ENCODE measurements at places on chromosomes 3 and 15.

GRCh38 chr3:64203969-64204908, 21.0 kb downstream of the PRICKLE2 start:
- DNase-seq, result no peak

GRCh38 chr15:95394186-95395067, 936.1 kb upstream of the NR2F2 start:
- DNase-seq, result peak; percentile 53

DNA sequence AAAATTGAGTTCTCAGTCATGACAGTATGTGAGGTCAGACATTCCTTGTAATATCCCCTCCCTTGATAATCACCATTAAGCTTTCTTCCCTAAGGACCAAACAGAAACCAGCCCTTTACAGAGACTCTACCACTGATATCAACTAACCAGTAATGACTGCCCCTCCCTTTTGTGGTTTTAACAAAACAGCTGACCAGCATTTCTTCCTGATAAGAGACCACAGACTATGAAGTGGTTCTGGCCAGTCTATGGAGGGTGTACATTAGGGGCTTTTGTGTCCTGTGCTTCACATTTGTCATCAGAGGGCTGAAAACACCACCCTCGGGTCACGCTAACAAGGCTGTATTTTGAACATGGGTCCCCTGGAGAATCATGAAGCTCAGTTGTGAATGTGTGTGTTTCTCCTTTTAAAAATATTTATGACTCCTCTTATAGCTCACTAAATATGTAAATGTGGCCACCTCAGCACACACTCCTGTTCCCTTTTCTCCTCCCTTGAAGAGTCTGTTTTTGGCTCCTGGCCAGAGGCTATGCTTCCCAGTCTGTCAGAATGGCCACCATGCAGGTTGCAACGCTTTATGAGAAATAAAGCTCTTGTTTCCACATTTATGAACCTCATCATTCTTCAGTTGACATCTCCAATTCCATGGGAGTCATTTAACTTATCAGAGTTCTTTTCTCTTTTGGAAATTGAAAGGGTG, 239.3 kb downstream of the CPNE4 start:
- peak; percentile 4 for DNase-seq

DNA sequence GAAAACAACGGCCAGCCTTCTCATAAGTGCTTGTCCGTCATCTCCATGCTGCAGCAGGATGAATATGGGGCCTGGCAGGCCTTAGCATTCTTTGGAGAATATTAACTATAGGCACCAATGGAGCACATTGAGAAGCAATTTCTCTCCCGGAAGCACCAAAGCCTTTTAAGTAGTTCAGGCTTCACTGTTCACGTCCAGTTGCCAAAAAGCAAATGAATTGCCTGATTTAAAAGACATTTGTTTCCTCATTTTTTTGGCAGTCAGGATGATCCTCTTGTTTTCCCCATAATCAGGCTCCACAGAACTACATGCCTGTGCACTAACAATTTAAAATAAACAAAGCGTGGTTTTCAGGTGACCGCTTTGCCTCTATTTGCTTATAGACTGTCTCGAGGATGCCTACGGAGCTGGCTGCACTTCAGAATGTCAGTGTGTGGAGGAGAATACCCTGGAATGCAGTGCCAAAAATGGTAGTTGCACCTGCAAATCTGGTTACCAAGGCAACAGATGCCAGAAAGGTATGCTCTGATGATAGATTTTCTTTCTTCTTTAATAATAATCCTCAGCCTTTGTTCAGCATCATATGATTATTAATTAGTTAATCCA, 725.2 kb upstream of the GOLIM4 start:
- no peak for DNase-seq

GRCh38 chr3:39705351-39705900, 104.0 kb upstream of the MYRIP start:
- DNase-seq, result peak; percentile 42

DNA sequence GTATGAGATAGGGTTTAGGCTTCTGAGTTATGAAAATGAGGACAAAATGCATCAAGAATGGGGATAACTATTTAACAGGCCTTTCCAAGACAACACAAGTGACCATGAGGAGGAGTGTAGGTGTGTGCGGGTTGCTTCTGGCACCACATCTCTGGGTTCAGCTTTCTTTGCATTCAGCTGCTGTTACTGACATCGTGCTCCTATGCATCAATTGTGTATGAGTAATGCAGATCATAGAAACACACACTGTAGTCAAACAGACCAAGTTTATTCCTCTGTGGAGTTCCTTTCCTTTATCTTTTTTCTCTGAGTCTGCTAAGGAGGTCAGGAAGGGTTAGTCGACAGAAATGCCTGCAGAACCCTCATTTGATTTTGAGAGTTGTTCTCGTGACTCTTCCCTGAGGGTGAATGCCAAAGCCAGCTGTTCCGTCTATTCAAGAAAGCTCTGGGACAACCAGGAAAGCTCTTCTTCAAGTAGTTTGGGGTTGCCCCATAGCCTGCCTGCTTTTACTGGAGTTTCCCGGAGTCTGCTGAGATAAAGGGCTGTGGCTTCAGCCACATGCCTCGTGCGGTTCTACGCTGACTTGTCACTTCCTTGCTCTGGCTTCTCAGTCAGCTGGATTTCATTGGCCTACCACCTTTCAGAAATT, 136.7 kb upstream of the TLE3 start:
- peak; percentile 82 for DNase-seq

DNA sequence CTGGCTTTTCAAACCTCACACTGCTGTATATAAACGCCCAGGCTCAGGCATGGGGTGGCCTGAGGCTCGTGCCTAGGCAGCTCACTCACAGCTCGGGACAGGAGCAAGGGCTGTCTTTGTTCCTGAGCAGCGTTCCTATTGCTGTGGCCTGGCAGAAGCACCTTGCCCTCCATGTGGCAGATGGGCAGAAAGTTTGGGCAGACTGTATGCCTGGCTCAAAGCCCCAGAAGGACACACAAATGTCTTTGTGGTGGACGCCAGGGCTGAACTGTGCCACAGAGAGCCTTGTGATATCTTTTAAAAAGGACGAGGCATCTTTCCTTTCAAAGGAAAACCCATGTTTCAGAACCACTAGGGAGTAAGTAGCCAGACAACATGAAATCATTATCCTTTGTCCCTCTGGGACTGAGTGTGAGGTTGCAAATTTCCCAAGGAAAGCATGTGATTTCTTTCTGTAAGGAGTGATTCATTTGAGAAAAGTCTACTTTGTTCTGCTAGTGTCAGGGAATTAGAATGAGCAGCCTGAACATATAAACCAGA, 29.3 kb upstream of the UBE2E1 start:
- DNase-seq, result peak; percentile 95

DNA sequence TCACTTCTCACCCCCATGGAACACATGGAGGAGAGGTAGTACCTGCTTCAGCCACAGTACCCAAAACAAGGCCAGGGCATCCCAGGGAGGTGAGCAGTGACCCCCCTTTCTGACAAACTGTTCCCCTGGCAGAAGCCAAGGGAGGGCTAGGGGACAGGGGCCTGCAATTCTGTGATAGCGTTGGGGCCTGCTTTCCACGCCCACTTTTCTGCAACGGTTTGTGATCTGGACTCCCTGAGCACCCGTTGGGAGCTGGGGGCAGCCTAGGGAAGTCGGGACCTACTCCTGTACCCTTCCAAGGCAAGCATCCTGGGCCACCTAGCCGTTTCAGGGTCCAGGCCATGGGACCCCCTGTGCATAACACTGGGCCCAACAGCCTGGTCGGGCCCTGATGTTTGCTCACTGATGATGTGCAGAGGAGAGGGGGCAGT, 996 bp upstream of the DNAJA4 start:
- no peak for DNase-seq

DNA sequence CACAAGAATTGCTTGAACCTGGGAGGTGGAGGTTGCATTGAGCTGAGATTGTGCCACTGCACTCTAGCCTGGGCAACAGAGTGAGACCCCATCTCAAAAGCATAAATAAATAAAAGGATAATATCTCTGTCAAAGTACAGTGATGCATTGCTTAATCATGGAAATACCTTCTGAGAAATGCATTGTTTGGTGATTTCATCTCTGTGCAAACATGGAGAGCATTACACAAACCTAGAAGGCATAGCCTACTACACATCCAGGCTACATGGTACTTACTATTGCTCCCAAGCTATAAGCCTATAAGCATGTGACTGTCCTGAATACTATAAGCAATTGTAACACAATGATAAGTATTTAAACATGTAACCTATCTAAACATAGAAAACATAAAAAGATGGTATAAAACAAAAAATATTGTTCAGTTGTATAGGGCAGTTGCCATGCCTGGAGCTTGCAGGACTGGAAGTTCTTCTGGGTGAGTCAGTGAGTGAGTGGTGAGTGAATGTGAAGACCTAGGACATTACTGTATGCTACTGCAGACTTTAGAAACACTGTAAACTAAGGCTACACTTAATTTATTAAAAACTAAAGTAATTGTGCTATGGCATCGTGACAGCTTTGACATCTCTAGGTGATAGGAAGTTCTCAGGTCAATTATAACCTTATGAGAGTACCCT, 93.6 kb upstream of the SNRPN start:
- no peak for DNase-seq

Measured in cardiac fibroblast (primary cell).